ENCODE measurements at places on chromosomes 2 and 18.
A peak's percentile ranks its signal among the peaks of the same experiment; 100 is the strongest.

GRCh38 chr2:106537047-106537446, 49.9 kb downstream of the CD8B2 start:
- no peak for DNase-seq

- DNase-seq = no peak
These were observed 74.7 kb downstream of the TNFRSF11A start for GRCh38 chr18:62399781-62400308.

DNA sequence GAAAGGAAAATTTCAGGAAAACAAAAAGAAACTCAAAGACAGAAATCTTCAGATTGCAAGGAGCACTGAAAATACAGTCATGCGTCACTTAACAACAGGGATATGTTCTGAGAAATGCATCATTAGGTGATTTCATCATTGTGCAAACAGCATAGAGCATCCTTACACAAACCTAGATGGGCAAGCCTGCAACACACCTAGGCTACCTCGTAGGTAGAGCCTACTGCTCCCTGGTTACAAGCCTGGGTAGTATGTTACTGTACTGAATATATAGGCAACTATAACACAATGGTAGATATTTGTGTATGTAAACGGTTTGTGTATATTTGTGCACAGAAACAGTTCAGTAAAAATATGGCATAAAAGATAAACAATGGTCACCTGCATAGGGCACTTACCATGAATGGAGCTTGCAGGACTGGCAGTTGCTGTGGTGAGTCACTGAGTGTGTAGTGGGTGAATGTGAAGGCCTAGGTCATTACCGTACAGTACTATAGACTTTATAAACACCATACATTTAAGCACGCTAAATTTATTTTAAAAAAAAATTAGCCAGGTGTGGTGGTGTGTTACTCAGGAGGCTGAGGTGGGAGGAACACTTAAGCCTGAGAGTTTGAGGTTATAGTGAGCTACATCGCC, 33.4 kb downstream of the SFXN5 start:
- DNase-seq = no peak

DNA sequence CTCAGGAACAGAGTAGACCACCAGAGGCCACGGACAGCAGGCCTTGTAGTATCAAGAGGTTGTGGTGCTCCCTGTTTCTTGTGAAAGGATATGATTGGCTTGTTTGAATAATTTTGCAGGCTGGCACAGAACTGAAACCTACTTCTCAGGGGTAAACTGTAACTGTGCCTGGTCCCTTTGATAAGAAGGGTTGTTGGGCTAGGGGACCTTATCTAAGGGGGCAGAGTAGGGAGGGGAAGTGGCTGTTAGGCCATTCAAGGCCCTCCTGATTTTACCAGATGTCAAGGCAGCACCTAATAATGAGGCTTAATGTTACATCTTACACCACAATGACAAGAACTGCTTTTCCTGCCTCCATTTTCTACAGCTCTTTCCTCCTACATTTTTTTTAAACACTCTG, 45.6 kb downstream of the GPR39 start:
- DNase-seq = no peak

- peak; percentile 70 for DNase-seq
These were observed 56.0 kb downstream of the TEX44 start for GRCh38 chr2:231648579-231649174.

DNA sequence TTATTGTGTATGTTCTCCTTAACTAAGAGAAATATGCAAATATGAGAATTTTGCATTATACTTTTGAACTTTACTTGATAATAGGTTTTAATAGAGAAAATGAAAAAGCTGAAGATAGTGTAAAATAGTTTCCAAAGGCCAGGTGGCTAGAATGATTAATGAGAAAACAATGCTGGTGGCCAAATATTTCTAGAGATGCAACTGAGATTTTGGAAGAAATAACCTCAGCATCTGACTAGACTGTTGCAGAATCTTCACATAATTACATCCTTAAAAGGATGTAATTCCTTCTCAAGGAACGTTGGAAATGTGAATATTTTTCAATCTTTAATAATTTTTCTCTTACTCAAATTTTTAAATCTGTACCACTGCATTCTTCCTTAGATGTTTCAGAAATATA, 434.4 kb downstream of the THSD7B start:
- DNase-seq = no peak

DNA sequence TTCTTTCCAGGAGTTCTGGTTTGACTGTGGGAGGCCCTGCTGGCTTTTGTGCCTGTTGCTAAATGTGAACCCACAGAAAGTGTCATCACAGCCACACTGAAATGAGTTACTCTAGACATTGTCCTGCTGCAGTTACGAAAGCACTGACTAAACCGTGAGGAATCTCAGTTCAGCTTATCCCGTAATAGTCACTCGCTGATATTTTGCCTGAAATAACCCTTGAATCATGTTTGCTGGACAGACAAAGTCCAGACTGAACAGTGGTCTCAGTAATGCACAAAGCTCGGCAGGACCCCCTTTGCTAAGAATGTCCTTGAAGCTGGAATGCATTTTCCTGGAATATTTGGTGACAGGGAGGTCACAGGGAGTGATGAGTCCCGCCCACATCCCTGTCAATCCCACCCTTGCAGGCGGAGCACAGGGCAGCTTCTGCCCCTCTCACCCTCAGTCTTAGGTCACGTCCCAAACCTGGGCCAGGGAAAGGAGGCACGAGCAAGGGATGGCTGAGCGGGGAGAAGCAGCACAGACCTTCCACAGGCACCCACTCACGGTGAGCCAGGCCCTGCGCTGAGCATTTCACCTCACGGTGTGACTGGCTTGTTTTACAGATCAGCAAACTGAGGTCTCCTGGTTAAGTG, 53.4 kb downstream of the ADI1 start:
- no peak for DNase-seq

Data from stimulated activated CD4-positive, alpha-beta T cell treated with anti-CD3 and anti-CD28 coated beads, Interleukin-2, amount 100 ng/mL, for 24 hours (primary cell).